ENCODE measurements at places on chromosomes 5 and 9.

DNA sequence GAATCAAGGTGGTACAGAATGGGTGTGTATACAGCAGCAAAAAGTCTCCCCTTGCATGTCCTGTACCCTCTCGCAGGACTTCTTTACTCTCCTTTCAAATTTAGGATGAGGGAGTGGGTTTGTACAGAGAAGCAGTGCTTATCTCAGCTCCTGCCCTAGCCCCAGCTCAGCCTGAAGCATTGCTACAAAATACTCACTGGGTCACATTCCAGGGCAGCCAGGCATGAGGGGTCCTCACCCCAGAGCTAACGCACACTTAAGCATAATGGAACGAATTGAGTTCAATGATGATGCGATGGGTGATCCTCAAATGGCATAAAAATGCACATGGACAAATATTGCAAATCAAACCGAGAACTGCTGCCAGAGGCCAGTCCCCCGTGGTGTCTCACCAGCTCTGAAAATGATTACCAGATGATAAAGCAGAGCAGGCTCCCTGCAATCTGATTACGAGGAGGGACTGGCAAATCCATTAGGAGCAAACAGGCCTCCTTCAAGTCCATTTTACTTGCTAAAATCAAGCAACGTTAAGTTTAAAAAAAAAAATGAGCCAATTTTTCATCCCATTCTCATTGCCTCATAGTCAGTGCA is 231.6 kb upstream of the TAS2R1 start:
- no peak for DNase-seq

- peak; percentile 38 for DNase-seq
These were observed at the start of gene COL27A1 for GRCh38 chr9:114155263-114155994. COL27A1 (plus strand) TSS chr9:114155537; CDS start chr9:114155951, 414 bp downstream.

GRCh38 chr9:92962303-92962649 is 15.0 kb downstream of the FGD3 start:
- DNase-seq, result no peak

- DNase-seq, result no peak
These were observed 29.1 kb downstream of the JADE2 start for GRCh38 chr5:134554319-134555222.

GRCh38 chr5:1842004-1842819 is 40.5 kb downstream of the IRX4 start:
- DNase-seq, result no peak

DNA sequence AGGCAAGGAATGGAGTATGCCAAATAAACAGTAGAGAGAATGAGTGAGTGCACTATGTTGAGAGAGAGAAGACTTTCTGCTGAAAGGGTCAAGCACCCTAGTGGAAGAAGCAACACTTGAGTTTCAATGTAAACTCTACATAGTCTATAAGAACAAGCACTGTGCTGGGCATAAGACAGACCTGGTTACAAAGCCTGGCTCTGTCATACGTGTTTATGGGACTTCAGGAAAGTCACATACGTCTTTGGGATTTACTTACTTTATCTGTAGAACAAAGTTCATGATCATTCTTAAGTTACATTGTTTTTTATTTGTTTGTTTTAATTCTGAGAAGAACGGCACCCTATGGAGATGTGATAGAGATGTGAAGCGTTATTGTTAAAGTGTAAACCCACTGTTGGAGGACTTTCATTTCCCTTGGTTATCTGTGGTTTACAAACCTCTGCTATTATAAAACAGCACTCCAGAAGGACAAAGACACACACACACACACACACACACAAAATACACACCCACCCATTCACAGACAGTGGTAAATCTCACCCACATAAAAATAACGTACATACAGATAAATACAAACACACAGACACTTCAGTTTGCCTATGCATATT is 70.7 kb upstream of the TRIM32 start:
- DNase-seq, result no peak

GRCh38 chr5:153463806-153464205 is 26.7 kb upstream of the GRIA1 start:
- no peak for DNase-seq

- no peak for DNase-seq
These were observed 152.0 kb upstream of the SV2C start for GRCh38 chr5:75931175-75931574.

DNA sequence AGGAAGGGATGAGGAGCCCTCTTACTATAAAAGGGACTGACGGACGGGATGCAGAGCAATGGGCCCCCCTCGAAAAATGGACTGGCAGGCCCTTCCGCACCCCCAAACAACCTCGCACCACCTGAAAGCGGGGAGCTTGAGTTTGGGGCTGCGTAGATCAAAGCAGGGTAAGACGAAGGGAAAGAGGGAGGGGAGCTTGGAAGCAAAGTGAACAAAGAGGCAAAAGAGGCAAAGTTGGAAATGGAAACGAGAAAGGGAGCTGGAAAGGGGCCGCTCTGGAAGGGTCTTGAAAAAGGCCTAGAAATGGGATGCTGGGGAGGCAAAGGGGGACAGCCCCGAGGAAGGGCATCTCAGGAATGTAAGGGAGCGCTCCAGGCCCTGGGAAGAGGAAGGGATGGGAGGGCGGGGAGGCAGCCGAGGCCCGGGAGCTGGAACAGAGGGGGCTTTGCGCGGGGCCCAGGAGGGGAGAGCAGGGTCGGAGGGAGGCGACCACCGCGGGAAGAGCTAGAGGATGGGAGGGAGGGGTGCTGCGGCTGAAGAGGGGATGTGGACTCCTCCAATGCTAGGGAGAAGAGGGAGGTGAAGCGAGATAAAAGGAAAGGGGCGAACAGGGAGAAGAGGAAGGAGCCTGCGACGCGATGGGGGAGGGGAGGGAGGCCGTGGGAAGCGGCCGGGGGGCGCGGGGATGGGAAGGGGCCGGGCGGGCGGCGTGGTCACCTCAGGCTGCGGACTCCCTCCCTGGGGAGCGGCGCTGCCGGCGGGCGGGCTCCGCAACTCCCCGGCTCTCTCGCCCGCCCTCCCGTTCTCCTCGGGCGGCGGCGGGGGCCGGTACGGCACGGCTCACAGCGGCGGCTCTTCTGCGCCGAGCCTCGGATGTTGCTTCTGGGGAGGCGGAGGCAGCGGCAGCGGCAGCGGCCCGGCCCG is 577 bp downstream of the RNF145 start:
- DNase-seq, result no peak

DNA sequence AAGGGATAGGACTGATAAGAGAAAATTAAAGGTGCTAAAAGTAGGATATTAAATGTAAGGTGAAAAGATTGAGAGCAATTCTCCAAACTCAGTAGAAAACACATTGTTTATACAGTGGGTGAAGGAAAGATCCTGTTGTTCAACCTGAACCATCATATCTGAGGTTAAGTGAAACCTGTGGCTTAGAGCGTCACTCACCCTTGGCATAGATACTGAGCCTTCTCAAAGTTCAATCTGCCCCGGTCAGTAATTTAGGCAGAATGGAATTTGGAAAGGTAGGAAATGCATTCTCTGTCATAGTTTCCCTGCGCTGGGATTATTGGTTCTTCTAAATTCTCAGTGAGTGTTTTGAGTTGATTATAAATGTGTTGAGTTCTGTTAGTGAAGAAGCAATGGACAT is 456.2 kb upstream of the NMUR2 start:
- DNase-seq, result no peak

- DNase-seq, result no peak
These were observed 23.0 kb upstream of the ZNF782 start for GRCh38 chr9:96877269-96877668.

DNA sequence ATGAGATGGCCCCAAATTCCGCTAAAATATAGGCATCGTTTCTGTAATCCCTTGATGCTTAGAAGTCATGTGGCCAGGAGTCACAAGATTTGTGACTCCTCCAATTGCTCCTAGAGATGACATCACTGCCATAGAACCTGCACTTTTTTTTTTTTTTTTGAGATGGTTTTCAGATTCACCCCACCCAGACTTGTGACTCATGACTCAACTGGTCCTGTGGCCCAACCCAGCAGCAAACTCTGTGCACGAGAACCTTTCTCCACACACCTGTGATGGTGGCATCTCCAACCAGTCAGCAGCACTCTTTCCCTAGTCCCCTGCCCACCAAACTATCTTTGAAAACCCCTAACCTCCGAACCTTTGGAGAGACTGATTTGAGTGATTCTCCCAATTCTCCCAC is 414.0 kb downstream of the MED10 start:
- no peak for DNase-seq

DNA sequence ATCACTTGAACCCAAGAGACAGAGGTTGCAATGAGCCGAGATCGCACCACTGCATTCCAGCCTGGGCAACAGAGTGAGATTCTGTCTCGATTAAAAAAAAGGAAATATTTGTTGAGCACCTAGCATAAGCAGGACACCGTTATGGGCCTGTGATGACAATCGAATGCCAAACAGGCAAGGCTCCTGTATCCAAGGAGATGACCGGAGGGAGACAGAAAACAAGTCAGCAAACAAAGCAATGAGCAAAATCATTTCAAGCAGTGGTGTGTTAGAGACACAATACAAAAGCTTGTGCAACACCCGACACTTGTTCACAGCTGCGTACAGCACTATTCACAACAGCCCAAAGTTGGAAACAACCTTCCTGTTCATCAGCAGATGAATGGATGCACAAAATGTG is 87.1 kb upstream of the CPEB4 start:
- DNase-seq, result no peak

- DNase-seq, result no peak
These were observed 8.3 kb downstream of the CIZ1 start for GRCh38 chr9:128182893-128183588.
